ENCODE measurements at places on chromosomes 4 and X.

GRCh38 chrX:38452603-38453002 is 100.2 kb downstream of the OTC start:
- DNase-seq: no peak

DNA sequence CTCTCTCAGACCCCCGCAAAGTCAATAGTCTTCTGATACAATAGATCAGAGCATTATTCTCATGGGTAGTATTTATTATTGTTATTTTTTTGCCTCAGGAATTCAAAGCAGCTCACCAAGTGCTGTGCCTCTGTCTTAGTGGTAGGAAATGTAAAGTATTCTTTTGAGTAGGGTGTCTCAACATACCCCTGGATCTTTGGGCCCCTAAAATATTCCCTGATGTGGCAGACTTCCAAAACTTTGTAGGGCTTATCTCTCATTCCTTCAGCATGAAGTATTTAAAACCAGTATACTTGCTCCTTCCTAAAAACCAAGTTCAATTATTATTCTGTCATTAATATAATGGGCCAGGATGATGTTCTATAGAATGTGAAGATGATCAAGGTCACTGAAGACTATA is 115.3 kb upstream of the ZNF827 start:
- DNase-seq: no peak

GRCh38 chrX:36957425-36958328 is 50.5 kb upstream of the FAM47C start:
- DNase-seq: peak; percentile 39

DNA sequence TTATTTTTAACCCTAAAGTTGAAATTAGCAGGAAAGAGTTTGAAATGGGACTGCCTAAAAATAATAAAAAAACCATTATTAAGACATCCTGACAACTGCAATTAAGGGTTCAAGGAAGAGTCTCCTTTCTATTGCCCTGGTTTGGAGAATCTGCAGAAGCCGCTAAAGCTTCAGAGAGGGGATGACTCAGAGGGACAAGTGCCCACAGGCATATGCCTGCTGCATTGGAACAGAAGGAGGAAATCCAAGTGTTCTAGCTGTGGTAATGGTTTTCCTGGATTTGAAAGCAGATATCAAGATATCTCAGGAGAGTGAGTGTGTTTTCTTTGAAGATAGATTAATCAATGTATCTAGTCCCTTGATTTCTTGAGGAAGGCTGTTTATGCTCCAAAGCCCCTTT is 235.1 kb upstream of the TAPT1 start:
- no peak for DNase-seq

DNA sequence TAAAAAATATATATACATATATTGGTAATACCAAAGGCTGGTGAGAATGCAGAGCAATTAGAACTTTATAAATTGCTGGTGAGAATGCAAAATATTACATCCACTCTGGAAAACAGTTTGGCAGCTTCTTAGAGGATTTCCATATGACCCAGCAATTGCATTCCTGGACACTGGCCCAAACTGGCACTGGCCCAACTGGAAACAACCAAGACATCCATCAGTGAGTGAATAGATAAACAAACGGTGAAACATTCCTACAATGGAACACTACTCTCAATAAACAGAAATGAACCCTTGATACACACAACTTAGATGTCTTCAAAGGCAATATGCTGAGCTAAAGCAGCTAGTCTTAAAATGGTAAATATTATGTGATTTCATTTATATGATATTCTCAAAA is 524.2 kb downstream of the IQCM start:
- DNase-seq: peak; percentile 1

- DNase-seq: no peak
Observed at GRCh38 chr4:47788126-47788525, 49.7 kb downstream of the CORIN start.

- no peak for DNase-seq
Observed at GRCh38 chr4:18734405-18734804, 712.9 kb upstream of the LCORL start.

- DNase-seq: no peak
Observed at GRCh38 chr4:154160519-154161301, 330.9 kb downstream of the DCHS2 start.

- no peak for DNase-seq
Observed at GRCh38 chr4:114924311-114924710, 189.1 kb downstream of the NDST4 start.

- DNase-seq: no peak
Observed at GRCh38 chr4:156969911-156970310, 1.7 kb downstream of the PDGFC start.

DNA sequence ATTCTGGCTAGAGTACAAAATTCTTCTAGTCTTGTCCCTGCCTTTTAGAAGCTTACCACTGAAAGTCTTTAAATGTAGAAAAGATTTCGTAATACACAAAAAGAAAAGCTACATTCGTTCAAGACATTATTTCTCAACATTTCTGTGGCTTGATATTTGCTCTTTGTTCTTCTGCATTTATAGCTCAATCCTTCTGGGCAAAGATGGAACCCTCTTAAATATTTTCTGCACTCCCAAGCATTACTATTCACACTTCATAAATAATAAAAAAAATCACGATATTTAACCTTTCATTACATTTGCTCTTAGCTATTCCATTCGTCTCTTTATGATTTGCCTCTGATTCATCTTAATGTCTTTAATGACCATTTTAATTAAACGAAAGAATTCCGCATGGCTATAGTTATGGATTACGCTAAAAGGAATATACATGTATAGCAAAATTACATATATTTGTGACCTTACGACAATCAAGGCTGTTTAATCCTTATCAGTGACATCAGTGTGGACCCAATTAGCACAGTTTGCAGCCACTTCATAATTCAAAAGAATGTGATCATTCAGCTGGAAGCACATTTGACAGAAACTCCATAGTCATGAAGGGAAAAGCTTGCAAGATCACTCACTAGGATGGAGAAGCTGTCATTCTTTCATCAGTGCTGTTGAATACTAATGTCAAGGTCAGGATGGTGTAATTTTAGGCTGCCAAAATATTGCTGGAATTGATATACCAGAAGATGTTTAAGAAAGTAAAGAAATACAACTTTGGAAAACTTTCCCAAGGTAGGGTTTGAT is 1075.0 kb upstream of the TENM3 start:
- no peak for DNase-seq

DNA sequence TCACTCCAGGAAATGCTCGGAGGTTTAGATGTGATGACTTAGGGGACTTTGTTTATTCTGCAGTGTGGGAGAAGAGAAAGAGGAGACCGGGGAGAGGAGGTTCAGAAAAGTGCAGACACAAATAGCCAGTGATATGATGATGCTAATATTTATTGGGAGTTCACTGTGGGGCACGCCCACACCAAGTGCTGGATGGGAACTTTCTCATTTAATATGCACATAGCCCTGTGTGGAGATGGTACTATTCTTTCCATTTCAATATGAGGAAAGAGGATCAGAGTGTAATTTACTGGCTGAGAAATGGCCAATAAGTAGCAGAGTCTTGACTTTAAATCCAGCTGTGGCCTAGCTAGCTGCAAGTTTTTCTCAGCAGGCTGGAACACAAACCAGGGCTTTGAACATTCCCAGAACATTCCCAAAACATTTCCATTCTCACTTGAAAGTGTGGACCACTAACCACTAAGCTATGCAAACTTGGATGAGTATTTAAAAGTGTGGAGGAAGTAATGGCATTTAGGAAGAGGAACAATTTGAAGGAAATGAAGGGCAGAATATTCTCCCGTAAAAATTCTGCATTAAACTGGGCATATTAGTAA is 231.7 kb downstream of the HS3ST1 start:
- DNase-seq: no peak

- no peak for DNase-seq
Observed at GRCh38 chr4:172270397-172270796, 457.2 kb downstream of the GALNTL6 start.

GRCh38 chrX:120617996-120618630 is 11.7 kb downstream of the C1GALT1C1 start:
- no peak for DNase-seq

- peak; percentile 55 for DNase-seq
Observed at GRCh38 chr4:40395908-40396793, 61.0 kb downstream of the CHRNA9 start.

- DNase-seq: no peak
Observed at GRCh38 chr4:94504545-94504944, 52.8 kb downstream of the PDLIM5 start.

DNA sequence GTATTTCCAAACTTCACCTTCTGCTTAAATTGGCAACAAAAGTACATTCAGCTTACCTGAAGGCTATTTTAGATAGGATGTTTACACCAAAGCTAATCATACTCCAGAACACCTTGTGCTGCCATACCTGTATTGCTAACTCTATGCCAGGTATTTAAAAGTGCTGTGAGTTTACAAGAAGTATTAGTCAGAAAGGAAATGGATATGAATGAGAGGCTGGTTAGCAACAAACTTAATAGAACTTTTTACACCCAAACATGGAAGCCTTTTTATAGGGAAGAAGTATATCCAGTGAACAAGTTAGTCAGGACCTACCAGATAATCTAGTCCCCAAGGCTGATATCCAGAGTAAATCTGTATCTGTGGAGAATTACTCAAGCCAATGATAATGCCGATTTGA is 131.2 kb upstream of the SPRY1 start:
- DNase-seq: no peak

DNA sequence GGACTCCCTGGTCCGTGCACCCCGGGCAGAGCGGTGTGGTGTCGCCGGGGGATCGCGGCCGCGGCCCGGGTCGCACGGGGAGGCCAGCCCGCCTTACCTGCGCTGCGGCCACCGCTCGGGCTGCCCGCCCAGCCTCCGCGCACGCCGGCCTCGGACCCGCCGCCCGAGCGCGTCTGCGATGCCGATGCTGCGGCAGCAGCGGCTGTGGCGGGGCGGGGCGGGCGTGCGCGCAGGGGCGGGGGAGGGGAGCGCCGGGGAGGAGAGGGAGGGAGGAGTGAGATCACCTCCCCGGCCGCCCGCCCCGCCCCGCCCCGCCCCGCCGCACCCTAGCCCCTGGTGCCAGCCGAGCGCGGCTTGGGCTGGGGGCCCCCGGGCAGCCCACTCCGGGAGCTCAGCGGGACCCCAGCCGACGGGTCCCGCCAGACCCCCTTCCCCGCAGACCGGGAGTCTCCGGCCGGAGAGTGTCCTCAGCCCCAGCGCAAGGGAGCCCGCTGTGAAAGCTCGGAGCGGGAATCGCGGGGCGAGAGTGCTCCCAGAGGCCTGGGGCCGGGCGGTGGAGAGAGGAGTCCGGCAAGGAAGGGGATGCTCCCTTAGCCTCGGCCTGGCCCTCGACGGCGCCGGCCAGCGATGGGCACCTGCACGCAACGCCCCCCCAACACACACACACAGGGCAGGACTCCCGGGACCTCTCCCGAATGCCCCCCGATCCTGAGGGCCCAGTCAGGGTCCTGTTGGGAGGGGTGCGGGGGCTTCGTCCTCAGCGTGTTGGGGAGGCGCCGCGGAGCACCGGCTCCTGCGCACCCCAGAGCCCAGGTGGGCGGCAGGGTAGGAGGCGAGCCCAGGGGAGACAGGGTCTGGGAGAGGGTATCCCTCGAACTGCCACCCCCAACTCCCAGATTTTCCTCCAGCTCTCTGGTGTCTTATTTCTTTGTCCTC is at the start of gene L1CAM:
Gene L1CAM, minus strand, starts transcription at position 206 of the 936 bp plus-strand sequence. CDS start 10,337 bp downstream, outside the sequence.
- peak; percentile 28 for DNase-seq

- no peak for DNase-seq
Observed at GRCh38 chrX:97030463-97030862, 146.8 kb downstream of the RPA4 start.

DNA sequence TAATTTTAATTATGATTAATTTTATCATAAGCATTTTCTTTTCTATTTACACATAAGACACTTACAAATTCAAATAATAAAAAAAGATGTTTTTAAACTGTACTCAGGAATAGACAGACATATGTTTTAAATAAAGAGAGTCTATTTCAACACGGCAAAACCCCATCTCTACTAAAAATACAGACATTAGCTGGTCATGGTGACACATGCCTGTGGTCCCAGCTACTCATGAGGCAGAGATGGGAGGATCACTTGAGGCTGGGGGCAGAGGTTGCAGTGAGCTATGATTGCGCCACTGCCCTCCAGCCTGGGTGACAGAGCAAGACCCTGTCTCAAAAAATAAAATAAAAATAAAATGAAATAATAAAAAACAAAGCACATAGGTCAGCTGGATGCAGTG is 14.8 kb downstream of the FAM9B start:
- DNase-seq: no peak

- no peak for DNase-seq
Observed at GRCh38 chrX:108097380-108097779, 5.8 kb downstream of the ATG4A start.

- DNase-seq: no peak
Observed at GRCh38 chrX:38970845-38971244, 169.6 kb downstream of the MID1IP1 start.

- peak; percentile 11 for DNase-seq
Observed at GRCh38 chr4:137896221-137896737, 345.9 kb downstream of the SLC7A11 start.

DNA sequence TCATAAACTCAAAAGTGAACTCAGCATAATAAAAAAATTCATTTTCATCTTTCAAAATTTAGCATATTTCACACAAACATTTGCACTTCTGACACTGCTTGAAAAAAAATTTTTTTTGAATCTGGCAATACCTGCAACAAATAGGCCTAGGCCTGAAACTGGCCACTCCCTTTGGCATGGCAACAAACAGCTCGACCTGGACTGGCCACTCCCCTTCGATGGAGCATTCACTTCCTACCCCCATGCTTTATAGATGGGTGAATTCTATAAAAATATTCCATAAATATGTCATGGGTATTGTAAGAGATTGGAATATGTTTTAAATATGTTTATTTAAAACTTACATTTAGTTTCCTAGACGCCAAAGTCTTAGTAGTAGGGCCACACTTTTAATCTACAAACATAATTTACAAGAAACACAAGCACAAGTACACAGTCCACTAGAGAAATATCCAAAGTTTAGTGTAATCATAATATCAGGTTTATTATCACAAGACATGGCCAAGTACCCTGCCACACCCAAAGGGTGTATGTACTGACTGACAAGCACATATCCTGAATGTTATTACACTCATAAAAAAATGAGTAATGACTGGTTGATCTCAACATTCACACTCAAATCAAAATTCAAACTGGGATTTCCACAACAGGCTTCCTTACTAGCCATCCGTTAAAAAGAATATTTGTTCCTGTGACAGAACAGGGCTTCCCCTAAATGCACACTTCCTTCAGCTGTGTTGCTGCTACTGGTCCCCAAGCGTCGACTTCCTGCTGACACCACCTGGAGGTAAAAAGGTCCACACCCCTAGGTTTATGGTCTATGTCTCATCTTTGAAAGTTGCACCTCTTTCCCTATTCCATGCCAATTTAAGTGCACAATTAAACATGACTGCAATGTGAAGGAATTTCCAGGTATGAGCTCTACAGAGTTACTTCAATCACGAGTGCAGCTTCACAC is 271.5 kb downstream of the NR3C2 start:
- DNase-seq: no peak

- no peak for DNase-seq
Observed at GRCh38 chr4:58499182-58499581, 1389.0 kb upstream of the IGFBP7 start.

- no peak for DNase-seq
Observed at GRCh38 chr4:48380583-48381167, 39.3 kb downstream of the SLAIN2 start.

DNA sequence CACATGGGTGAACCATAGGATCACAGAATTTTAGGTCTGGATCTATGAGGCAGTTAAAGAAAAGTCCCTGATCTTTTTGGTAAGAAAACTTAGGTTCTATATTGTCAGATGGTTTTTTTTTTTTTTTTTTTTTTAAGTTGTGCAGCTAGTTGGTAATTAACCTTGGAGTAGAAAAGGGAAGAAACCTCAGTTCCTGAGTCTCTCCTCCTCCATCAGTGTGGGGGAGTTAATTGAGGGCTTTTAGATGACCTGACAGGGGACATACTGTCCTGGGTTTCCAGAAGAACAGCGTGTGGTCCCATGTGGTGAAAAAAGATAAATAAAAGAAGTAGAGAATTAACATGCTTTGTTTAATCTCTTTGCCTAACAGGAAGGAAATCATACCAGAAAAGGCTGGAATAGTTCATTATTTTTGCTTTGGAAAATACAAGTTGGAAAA is 123.7 kb downstream of the ARHGAP10 start:
- DNase-seq: no peak
